Hematopoietic multipotent progenitor cell treated with erythropoietin and hydrocortisone succinate and interleukin-3 and kit ligand, for 15 days (in vitro differentiated cells): ENCODE measurements at places on chromosomes 13 and 19.

- DNase-seq: peak; percentile 43
Measured at GRCh38 chr19:52369559-52370340, at the start of gene ZNF880. Gene ZNF880 (plus strand): TSS chr19:52369923. CDS start chr19:52369966, 43 bp downstream.

GRCh38 chr13:53357582-53357981 is 329.0 kb downstream of the OLFM4 start:
- no peak for DNase-seq

DNA sequence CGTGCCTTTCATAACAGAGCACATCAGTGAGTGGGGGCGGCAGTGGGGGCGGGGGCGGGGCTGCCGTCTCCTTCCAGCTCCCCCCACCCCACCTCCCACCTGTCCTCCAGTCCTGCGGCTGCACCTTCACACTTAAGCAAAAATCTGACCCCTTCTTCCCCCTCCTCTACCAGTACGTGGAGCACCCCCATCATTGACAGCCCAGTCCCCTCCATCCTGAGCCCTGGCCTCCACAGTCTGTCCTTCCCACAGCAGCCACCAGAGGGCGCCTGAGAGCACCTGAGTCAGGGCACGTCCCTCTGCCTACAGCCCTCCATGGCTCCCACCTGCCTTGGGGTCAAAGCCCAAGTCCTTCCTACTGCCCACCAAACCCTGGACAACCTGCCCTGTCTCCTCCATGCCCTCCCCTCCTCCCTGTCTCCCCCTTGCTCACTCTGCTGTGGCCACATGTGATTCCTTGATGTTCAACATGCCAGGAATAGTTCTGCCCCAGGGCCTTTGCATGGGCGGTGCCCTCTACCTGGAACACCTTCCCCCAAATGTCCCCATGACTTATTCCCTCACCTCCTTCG is 4.0 kb downstream of the EBI3 start:
- DNase-seq: peak; percentile 69

DNA sequence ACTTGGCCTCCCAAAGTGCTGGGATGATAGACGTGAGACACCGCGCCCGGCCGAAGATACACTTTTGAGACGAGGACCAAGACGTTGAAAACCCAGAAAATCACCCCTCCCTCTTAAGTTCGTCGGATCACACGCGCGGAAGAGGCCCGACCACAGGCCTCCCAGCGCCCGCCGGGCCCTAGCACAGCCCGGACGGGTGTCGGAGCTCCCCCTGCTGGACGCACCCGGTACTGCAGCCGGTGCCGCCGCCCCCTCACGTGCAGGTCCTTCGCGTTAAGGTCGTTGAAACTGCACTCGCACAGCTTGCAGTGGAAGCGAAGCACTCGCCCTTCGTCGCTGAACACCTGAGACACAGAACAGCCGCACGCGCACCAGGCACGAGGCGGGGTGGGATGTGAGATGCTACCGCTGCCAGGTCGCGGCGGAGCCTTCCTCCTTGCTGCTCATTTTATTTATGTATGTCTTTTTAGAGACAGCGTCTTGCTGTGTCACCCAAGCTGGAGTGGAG is 35.7 kb upstream of the MATK start:
- DNase-seq: peak; percentile 60

GRCh38 chr13:80134346-80134745 is 206.6 kb downstream of the SPRY2 start:
- DNase-seq: no peak

- DNase-seq: no peak
Measured at GRCh38 chr19:11330127-11330526, 9.3 kb downstream of the RAB3D start.

GRCh38 chr13:109130093-109130835 is 500.9 kb downstream of the MYO16 start:
- DNase-seq: no peak

DNA sequence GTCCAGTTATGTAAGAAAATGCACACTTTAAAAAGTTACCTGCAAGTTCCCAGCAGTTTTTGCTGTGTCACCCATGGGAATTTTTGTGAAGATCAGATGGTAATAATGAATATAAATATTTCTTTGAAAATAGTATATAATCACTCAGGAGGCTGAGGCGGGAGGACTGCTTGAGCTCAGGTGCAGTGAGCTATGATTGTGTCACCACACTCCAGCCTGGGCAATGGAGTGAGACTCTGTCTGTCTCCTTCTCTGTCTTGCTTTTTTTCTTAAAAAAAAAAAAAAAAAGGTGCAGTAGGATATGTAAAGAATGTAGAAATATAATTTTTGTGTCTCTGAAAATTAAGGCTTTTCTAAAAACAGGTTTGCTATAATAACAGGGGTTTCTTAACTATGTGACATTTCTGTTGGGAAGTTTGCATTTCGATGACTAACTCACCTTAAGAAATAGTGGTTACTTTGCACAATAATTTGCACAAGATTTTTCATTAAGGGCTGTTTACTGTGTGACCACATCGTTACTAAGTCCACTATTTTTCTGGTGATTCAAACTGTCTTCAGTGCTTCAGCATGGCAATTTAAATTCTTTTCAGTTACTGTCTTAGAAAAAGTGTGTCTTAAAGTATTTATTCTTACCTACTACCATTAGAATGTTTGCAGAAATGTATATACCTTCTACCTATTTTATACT is 37.3 kb downstream of the DNAJC3 start:
- DNase-seq: no peak

GRCh38 chr13:98173431-98174152 is 3.5 kb downstream of the RNF113B start:
- no peak for DNase-seq
